AG09319 (cell line): ENCODE measurements at places on chromosomes 5 and 9.

DNA sequence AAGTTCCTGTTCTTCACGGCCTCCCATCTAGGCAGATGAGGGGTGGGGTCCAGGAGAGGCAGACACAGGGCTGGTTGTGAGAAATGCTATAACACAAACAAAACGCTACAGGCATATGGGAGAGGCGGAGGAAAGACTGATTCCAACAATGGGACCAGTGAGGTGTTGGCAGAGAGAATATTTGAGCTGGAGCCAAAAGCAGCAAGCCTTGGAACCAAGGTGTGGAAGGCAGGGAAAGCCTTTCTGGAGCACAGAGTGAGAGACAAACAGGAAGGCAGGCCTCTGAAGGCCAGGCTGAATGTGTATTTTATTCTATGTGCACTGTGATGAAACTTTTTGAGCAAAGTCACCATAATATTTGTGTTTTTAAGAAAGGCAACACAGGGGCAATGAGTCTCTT, 2.9 kb downstream of the ATPSCKMT start:
- DNase-seq = no peak

GRCh38 chr9:92188969-92189781, 74.0 kb upstream of the SPTLC1 start:
- DNase-seq = no peak

DNA sequence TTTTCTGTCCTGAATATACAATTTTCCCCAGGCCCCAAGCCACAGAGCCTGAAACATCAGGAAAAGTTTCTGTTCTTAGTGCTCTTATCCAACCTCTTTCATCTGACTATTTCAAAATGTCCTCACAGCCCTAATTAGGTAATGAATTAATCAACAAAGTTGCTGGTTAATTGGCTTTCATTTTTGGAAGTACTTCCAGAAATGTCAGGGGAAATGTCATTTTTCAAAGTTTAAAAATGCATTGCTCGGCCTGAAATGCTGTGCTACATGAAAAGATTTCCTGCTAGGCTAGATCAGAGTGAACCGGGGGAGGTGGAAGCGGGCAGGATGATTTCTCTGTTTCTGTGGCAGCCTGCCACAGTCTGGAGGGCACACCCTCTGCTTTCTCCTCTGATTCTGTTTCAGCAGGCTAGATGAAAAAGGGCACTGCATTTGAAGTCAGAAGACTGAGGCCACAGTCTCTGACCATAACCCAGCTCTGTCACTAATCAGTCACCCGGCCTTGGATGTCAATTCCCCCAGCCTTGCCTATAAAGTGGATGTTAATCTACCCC, 55.9 kb upstream of the BARX1 start:
- DNase-seq = no peak

DNA sequence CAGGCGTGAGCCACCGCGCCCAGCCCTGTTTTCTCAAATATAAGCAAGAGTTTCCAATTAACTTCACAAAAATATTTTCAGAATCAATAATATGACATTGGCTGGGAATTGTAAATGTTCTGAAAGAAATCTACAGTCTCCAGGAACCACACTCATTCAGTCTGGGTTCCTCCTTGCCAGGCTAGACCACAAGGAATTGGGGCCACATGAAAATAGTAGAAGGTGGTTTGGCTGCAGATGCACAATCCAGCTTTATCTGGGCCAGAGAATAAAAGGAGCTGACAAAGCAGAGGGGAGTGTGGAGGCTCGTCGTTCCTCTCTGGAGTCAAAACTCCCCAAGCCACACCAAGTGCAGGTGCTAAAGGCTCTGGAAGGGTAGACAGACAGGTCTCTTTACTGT, 92.0 kb upstream of the OSMR start:
- no peak for DNase-seq

DNA sequence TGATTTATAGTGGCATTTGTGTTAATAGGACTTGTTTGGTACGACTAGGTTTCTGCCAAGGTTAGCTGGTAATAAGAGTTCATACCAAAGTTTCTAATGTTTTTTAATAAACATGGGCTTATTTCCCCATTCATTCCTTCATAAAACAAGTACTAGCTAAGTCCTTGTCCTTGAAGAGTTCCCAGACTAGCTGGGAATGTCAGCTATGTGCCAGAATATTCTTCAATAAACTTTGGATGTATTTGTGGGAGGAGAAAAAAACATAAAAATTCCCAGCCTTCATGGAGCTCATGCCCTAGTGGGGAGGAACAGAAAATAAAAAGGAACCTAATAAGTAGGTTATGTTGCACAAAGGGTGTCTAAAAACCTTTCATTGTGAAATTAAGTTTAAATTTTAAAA, 176.9 kb downstream of the DENND1A start:
- no peak for DNase-seq

DNA sequence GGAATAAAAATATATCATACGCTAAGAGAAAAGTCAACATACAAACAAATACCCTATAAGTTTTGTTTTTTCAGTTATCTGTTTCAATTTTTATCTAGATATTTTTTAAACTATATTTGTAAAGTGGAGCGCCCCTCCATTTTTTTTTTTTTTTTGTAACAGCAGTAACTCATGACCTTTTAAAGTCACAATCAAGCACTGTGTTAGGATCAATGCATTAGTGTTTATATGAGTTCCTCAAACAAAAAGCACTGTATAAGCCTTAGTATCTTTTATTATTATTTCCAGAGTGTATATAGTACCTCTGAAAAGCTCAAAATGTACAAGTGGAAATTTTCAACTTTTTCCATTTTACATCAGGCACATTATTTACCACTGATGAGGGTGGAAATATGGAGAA, 20.6 kb downstream of the PFDN1 start:
- DNase-seq = no peak

DNA sequence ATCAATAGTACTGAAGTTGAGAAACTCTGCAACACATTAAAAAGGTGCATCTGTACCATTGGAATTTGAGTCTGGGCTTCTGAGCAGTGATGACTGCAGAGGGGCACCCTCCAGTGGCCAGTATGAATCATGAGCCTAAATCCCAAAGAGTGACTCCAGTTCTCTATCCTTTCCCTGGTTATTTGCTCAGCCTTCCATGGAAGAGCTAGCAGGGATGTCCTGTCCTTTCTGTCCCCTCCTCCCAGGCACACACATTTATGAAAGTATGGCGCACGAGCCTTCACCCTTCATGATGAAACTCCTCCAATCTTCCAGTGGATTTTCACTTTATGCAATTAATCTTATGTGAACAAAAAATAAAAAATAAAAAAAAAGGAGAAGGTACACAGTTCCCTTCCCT, 81.0 kb downstream of the ESM1 start:
- DNase-seq = no peak

DNA sequence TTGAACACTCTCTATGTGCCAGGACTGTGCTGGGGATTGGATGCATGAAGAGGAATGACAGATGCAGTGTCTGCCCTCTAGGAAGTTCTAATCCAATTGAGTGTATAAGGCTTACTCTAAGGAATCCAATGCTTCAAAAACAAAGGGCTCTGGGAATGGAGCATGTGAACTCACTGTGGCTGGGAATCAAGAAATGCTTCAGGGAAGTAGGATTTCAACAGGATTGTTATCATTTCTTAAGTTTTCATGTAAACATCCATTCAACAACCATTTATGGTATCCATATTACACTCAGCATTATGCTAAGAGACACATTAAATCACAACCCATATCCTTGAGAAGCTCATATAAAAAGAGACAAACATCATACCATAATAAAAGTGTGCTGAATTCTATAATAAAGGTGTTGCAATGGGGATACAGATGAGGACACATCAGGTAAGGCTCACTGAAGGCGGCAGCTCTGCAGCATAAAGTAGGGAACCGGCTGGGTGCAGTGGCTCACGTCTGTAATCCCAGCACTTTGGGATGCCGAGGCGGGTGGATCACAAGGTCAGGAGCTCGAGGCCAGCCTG, 11.3 kb downstream of the SIL1 start:
- peak; percentile 10 for DNase-seq

- DNase-seq = no peak
Measured at GRCh38 chr5:122492675-122493074, 180.6 kb downstream of the SNCAIP start.

- DNase-seq = no peak
Measured at GRCh38 chr5:26940994-26941393, 97.4 kb downstream of the CDH9 start.

DNA sequence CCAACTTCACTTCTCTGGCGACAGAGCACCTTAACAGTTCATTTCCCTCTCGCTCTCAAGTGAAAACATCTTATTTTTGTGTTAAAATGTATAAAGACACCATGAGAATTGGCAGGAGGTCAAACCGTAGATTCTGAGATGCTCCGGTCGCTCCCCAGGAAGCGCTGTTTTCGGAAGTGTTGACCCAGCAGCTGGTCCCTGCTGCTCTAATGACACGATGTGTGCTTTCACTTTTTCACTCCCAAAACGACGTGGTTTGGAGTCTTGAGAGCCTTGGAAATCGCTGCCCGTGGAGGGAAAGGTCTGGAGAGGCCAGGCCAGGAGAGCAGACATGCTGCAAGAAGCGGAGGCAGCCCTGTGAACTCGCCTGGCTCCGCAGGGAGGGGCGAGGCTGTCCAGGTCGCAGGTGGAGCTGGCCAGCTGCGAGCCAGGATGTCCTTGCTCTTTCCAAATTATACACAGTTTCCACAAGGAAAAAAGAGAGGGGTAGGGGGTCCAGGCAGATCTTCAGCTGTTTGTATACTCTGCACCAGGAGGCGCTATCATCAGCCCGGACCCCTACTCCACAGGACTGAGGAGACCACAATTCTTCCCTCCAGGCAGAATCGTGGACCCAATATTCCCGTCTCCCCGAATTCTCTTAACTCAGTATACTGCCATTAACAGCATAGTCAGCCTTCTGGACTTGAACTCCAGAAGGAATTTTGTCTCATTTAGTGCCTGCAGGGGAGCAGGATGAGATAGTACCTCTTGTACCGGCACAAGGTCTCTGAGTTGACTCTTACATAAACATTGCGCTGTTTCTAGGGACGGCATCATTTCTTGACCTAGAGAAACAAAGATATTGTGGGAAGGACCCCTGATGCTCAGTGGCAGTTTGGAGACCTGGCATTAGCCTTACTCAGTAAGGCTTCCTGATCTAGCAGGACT, 248.6 kb upstream of the ANKRD55 start:
- DNase-seq = no peak

- no peak for DNase-seq
Measured at GRCh38 chr5:11394933-11395332, 509.3 kb downstream of the CTNND2 start.

GRCh38 chr9:83012922-83013838, 49.8 kb downstream of the RASEF start:
- DNase-seq = peak; percentile 20

- no peak for DNase-seq
Measured at GRCh38 chr5:114977979-114978573, 191.6 kb downstream of the TRIM36 start.

DNA sequence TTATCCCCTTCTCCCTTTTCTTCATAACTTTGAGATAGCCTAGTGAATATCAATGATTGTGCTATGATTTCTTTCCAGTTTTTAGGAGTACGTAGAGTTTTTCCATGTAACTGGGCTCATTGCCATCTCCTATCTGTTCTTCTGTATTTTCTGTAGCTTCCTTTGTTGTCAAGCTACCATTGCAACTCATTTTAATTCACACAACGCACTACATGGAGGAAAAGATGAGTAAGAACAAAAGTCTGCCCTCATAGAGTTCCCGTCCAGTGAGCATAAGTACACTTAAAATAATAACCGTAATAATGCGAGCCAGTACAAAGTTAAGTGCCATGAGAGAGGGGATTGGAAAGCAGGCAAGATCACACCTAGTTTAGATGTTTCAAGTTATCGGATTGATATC, 177.7 kb downstream of the PAM start:
- DNase-seq = no peak

- DNase-seq = no peak
Measured at GRCh38 chr9:133563291-133563796, 28.8 kb downstream of the ADAMTSL2 start.

GRCh38 chr5:118597543-118597942, 390.8 kb downstream of the DTWD2 start:
- no peak for DNase-seq

- no peak for DNase-seq
Measured at GRCh38 chr9:101462558-101462957, 27.0 kb upstream of the ALDOB start.

- no peak for DNase-seq
Measured at GRCh38 chr5:54173251-54173650, 137.1 kb downstream of the ARL15 start.

- no peak for DNase-seq
Measured at GRCh38 chr9:111922324-111923013, 25.9 kb downstream of the UGCG start.

- DNase-seq = no peak
Measured at GRCh38 chr9:70494221-70494620, 79.8 kb upstream of the KLF9 start.

GRCh38 chr9:13020146-13021040, 245.6 kb downstream of the LURAP1L start:
- DNase-seq = no peak

DNA sequence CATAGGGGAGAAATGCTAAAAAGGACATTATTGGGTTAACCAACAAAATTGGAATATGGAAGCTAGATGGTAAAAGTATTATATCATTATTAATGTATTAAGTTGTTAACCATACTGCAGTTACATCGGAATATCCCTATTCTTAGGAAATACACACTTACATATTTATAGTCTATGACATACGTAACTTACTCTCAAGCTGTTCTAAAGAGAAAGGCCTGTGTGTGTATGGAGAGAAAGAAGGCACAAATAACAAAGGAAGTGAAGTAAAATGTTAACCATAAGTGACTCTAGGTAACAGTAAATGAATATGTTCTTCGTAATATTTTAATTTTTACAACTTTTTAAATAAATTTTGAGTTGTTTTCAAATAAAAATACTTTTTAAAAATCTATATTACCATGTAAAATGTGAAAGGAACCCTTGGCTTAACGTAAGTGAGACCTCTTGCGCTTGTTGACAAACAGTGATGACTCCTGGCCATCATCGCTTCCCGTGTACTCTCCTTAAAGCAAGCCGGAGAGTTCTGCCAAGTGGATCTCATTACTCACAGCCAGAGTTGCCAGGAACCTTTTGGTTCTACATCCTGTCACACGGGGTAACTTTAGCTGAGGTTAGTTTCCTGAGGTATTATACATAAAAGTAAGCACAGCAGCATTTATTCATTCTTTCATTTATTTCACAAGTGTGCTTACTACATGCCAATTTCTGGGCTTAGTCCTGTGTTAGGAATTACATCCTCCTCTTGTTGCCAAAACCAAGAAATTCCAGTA, 165.4 kb downstream of the EPB41L4A start:
- no peak for DNase-seq

GRCh38 chr5:149129181-149129580, 12.1 kb upstream of the ABLIM3 start:
- no peak for DNase-seq
